ENCODE measurements at places on chromosomes 12 and 14.

GRCh38 chr12:113135178-113136127, at the start of gene RASAL1:
Gene RASAL1, minus strand, starts transcription at chr12:113135761. Its CDS starts 299 bp downstream, at chr12:113135462.
- DNase-seq, result peak; percentile 90

- DNase-seq, result peak; percentile 12
Observed at GRCh38 chr12:40106655-40107054, 774 bp upstream of the SLC2A13 start.

DNA sequence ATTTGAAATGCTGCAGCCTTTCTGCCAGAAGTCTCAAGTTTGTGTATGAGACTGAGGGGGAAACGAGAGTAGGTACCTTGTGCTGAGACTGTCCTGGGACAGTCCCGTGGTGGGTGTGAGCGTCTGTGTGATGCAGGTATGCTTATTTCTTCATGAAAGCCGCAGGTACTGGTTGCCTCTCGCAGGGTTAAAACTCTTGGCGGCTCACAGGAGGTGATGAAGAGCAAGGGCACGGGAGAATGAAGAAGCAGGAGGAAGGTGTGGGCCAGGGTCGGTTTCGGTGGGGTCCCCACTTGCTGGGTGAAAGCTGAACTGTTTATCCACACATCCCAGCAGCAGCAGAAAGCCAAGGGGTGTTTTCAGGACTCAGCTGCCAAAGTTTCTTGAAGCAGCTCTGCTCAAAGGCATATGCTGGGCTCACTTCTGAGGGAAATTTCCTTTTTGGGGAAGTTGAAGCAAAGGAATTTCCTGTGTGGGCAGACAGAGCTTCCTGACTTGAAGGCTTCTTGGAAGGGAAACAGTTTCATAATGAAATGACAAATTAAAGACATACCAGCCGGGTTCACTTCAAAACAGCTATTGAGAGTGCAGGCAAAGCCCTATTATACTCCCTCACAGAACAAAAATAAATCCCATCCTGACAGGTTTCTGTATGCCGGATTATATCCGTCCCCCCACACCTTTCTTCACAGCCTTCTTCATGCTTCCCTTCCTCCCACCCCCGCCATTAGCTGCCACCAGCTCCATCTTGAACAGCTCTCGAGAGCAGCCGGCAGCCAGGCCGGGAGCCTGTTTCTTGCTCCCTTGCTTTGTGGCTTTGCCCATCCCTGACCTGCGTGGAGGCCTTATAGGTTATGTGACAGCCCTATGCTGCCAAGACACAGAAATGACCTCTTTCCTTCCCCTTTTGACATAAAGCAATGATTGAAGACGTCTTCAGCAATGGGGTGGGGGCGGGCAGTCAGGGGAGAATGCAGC, 116.6 kb downstream of the ETV6 start:
- DNase-seq, result no peak

GRCh38 chr12:109944561-109945359, 44.7 kb downstream of the TCHP start:
- DNase-seq, result no peak

- no peak for DNase-seq
Observed at GRCh38 chr14:63881926-63882325, 29.1 kb downstream of the SYNE2 start.

GRCh38 chr12:124916374-124917134, 2.1 kb upstream of the UBC start:
- DNase-seq, result no peak

GRCh38 chr14:75054421-75054820, 3.2 kb upstream of the MLH3 start:
- DNase-seq, result no peak

- DNase-seq, result no peak
Observed at GRCh38 chr14:90510159-90510558, 113.3 kb downstream of the CALM1 start.

DNA sequence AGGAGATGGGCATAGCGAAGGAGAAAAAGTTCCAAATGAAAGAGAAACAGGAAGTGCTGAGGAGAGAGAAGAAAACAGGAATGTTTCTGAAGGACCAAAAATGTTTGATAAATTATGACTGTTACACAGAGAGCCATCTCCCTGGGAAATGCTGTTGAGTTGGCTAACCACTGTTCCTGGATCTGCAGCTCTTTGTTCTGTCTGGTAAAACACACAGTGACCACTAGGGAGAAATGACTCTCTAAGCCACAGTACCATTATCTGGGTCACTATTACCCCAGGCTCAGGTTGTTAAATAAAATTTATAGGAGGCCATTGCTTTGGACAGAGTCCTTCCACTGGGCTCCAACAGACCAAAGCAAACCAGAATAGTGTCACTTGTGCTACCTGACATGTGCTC, 219.3 kb downstream of the CRADD start:
- DNase-seq, result no peak

DNA sequence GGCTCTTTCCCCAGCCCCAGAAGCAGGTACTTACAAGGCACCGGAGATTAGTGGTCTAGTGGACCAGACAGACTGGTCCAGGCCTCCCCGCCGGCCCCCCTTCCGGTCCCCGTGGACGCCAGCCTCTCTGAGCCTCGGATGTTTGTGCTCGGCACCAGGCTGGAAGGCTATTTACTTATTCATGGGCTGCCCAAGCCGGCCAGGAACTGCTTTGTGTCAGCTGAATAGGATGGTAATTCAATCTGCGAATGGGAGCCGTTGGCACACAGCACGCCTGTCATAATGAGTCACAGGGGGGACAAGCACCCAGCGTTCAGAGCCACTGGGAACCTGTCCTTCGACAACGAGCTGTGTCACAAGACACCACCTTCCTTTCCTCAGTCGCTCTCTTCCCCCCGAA, 82.3 kb downstream of the RIMBP2 start:
- DNase-seq, result no peak

- no peak for DNase-seq
Observed at GRCh38 chr12:25817166-25817565, 141.3 kb upstream of the RASSF8 start.

DNA sequence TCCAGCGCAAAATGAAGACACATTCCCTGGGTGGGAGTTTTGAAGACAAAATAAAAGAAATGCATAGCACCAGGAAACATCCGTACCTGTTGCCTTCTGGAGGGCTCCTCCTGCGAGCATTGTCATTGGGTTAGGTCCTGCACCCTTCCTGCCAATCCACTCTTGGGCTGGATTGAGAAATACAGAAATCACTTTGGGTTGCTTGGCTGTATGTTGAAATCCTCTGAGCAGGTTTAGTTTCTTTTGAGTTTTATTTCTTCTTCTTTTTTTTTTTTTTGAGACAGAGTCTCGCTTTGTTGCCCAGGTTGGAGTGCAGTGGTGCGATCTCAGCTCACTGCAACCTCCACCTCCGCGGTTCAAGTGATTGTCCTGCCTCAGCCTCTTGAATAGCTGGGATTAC, 67.6 kb downstream of the ARF6 start:
- DNase-seq, result no peak

- peak; percentile 28 for DNase-seq
Observed at GRCh38 chr12:50222275-50222783, 55.2 kb upstream of the CERS5 start.

- DNase-seq, result no peak
Observed at GRCh38 chr14:39322807-39323206, 89.1 kb downstream of the MIA2 start.

DNA sequence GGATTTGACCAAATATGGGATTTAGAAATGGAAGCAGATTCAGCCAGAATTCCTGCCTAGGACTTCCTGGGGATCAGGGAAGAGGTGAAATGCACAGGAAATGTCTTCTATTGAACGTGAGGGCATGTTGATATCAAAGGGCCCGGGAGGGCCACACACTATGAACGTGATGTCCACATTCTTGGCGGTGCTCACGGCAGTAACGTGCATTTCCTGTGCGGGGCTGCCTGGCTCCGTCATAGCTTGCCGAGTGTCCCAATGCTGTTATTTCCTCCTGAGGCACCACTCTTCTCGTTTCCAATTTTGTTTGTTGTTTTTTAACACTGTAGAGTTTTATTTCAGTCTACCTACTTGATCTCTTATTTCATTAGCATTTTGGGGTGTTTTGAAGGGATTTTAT, 67.3 kb downstream of the ZNF664 start:
- no peak for DNase-seq

DNA sequence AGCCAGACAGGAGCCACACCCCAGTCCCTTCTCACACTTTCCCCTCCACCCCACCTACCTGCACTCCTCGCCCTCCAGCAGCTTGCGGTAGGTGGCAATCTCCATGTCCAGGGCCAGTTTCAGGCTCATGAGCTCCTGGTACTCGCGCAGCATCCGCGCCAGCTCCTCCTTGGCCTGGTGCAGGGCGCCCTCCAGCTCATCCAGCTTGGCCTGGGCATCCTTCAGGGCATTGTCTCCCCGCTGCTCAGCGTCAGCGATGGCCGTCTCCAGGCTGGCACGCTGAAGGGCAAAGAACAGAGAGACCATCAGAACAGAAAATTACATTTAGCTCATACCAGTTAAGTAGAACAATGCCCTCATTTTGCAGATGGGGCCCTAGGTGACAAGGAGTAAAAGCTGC, 5.5 kb downstream of the KRT74 start:
- no peak for DNase-seq

DNA sequence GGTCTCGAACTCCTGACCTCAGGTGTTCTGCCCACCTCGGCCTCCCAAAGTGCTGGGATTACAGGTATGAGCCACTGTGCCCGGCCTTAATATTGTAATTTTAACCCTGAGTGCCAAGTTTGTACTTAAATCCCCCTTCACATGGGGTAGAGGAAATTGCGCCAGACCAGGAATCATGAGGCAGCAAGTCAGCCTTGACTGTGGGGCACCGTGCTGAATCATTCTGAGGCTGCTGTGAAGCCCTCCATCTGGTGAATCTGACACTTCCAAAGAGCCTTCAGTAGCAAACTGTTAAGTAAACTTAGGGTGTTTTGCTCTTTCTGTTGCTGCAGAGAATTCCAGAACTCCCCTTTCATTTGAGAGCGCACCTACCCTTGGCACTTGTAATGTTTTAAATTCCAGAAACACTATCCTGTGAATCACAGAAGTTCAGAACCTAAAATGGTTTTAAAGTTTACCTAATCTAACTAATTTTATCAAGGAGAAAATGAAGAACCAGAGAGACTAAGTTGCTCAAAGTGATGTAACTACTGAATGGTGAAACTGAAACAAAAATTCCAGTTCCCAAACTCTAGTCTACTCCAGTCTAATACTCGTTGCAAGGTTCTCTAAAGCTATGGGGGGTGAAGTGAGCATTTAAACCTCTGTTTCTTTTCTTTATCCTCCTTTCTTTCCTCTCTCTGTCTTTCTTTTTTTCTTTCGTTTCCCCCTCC, 7.5 kb downstream of the HEBP1 start:
- no peak for DNase-seq

DNA sequence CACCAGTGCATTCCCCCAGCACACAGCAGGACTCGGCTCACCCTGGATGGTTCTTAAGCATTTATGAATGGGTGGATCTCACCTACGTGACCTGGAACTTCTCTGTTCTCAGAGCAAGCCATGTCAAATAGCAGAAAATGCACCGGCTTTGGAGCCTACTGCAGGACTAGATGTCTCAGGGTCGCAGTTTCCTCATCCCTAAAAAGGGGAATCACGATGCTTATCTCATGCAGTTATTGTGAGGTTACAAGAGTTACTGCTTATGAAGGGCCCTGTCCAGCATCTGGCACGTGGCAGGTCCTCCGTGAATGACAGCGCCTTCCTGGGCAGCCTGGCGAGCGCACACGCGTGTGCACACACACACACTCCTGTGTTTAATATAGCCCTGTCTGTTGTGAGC, 128.5 kb downstream of the ETV6 start:
- no peak for DNase-seq

GRCh38 chr14:55416866-55417265, 5.2 kb upstream of the ATG14 start:
- no peak for DNase-seq

DNA sequence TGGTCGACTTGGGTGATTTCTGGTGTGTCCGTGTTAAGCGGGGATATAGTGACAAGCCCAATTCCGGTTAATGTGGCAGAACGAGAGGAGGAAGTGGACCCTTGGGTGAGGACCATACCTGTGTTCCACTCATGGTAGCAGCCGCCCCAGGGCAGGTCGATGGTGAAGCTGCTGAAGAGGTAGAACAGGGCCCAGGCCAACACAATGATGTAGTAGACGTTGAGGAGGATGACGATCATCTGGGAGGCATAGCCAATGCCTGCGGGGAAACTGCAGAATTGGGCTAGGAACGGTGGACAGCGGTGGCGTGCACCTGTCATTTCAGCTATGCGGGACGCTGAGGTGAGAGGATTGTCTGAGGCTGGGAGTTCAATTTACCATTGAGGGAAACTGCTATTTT, 20.1 kb downstream of the SLC6A13 start:
- no peak for DNase-seq

- DNase-seq, result no peak
Observed at GRCh38 chr14:99742074-99742473, 51.1 kb upstream of the EML1 start.

GRCh38 chr14:101774814-101775213, 13.3 kb downstream of the PPP2R5C start:
- DNase-seq, result no peak
